ENCODE measurements at places on chromosomes 11 and 22.

DNA sequence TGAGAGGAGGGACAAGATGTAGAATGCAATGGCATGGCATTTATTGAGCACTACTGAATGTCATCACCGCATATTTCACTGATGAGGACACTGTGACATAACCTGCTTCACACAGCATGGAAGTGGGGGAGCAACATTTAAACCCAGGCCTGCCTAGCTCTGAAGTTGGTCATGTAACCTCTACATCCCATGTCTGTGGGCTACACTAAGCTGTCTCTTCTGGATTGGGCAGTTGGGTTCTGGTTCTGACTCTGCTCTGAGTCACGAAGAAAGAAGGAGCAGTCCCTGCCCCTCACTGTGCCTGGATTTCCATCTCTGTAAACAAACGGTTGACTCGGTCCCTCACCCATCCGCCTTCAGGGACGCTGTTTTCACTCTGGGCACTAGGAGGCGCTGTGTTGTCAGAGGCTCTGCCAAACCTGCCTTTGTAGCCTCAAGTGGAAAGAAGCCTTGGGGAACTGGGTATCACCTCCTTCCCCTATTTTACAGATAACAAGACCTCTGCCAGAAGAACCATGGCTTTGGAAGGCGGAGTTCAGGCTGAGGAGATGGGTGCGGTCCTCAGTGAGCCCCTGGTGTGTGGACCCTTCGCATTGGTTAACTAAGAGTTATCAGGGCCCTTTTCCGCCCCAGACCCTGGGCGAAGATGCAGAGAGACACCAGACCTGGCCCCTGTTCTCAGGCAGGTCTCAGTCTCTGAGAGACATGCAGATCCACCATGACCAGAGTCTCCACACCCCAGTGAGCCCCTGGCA is 12.7 kb upstream of the ARHGEF17 start:
- DNase-seq: peak; percentile 46

- no peak for DNase-seq
Measured at GRCh38 chr11:33273656-33274055, 16.5 kb downstream of the HIPK3 start.

- no peak for DNase-seq
Measured at GRCh38 chr11:66087148-66087908, 17.3 kb downstream of the PACS1 start.

DNA sequence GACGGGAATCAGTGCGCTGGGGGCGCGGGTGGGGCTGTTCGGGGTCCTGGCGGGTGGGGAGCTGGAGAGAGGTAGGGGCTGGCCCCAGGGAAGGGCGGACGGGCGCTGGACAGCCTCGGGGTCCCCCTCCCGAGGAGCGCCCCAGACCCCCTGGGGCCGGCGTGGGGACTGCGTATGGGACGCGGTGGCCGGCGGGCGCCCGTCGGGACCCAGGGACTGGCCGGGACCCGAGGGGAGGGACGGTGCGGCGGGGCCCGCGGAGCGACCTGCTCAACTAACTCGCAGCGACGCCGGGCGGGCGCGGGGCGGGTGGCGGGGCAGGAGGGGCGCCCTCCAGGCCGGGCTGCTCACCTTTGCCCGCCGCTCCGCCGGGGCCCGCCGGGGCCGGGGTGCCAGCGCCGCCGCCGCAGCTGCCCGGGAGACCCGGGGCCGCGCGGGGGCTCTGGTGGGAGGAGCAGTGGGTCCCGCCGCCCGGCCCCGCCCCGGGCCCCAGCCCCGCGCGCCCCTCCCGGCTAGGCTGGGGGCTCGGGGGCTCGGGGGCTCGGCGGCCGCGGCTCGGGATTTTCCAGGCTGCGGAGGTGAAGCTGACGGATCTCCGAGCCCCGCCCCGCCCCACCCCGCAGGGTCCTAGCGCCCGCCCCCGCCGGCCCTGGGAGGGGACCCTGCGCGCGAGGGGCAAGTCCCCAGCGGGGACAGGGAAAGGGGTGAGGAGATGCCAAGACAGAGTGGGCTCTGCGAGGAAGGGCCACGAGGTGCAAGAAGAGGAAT is 12.3 kb downstream of the STARD10 start:
- DNase-seq: peak; percentile 63

- no peak for DNase-seq
Measured at GRCh38 chr11:68835328-68835727, 6.4 kb downstream of the CPT1A start.

DNA sequence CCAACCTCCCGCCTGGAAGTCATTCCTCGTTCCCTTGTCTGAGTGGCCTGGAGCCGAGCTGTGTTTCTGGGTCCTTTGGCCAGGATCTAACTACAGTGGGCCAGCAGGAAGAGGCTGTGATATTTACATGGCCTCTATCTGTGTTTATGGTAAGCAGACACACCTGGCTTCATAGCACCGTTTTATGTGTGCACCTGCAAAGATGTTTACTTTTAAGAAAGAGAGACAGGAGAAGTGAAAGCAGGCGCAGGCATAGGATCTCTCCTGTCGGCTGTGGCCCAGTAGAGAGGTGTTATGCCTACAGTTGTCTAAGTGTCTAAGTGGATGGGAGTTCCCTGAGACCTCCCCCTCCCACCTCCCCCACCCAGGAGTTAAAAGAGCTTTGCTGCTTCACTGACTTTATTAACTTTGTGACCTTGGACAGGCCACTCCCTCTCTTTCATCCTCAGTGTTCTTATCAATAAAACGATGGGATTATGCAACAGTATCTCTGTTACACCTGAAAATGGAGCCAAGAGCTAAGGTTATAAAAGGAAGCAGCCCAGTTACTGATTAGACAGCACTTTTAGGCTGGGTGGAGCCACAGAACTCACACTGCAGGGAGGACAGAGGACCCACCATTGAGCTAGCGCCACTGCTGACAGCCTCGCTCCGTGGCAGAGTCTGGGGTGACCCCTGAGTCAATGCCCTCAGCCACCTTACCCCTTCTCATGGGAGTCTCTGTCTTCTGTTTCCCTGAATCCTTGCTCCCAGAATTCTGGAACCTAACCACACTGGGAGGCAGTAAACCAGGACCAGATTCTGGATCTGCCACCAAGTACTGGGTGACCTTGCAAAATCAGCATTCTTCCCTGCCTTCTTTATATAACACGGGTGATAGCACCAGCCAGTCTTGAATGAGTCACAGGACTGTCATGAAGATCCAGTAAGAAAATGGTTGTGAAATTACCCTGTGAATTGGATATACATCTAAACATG is 22.0 kb downstream of the ST14 start:
- no peak for DNase-seq

DNA sequence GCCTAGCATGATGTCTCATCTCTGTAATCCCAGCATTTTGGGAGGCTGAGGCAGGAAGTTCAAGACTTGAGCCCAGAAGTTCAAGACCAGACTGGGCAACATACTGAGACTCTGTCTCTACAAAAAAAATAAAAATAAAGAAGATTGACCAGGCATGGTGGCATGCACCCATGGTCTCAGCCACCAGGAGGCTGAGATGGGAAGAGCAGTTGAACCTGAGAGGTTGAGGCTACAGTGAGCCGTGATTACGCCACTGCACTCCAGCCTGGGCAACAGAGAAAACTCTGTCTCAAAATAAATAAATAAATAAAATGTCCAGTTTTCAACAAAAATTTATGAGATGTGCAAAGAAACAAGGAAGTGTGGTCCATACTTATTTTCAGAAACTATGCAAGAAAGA is 28.3 kb downstream of the EFCAB6 start:
- DNase-seq: no peak

DNA sequence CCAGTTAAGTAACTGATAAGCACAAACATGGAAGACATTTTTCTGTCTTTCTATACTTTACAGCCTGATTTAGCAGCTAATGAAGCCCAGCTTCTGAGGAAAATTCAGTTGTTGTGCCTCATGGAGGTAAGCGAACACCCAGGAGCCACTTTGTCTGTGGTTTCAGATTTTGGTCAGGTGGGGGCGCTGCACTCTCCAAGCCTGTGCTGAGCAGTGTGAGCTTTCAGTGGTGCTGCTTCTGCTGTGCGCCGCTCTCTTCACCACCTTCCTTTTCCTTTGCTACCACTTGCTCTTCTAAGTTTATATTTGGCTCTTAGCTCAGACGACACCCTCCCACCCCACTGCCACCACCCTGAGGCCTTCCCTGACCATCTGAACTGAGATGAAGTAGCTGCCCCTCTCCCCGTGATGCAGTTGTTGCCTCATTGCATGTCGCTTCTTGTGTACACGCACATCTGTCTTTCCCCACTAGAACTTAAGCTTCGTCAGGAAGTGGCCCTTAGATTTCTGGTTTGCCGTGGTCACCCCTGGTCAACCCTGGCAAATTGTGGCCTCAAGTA is 14.0 kb downstream of the PSMD13 start:
- no peak for DNase-seq

- DNase-seq: no peak
Measured at GRCh38 chr22:38108561-38109319, 1.7 kb downstream of the BAIAP2L2 start.

- no peak for DNase-seq
Measured at GRCh38 chr22:49392247-49392646, 435.4 kb downstream of the BRD1 start.

DNA sequence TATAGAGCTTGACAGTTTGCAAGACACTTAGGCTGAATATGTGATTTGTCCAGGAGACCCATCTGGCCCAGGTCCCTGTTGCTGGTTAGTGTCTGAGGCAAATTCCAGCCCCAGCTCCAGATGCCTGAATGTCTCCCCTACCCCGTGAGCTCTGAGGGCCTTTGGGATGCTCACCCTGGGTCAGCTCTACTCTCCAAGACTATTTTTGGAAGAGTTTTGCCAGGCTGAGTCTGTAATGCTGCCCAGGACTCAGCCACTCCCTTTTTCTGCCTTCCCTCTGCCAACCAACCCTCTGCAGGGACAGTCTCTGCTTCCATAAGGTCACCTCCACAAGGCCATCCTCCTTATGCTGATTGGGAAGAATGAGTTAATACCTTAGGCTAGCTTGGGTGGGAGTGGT is 66.3 kb downstream of the CABIN1 start:
- DNase-seq: no peak

DNA sequence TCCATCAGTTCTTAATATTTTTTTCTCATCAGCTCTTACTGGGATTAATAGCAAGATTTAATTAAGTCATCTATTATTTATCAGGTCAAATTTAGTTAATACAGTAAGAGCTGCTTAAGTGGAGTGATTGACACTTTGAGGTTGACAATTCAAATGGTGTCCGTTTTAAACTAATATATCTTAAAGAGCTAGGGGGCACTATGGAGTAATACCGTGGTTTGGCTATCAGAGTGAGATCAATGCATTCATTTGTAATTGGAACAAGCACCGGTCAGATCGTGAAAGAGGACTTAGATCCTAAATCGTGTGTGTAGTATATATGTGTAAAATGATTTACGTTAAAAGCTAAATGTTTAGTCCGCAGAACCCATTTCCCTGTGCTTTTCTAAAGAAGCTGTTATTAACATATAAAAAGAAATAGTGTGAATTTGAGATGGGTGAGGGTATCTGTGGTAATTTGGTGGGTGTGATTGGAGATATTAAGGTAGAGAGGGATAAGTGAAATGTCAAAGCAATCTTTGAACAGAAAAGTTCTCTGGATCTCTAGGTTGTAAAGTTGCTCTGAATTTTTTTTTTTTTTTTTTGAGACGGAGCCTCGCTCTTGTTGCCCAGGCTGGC is 2.3 kb downstream of the SIK2 start:
- no peak for DNase-seq

- DNase-seq: no peak
Measured at GRCh38 chr22:27892811-27893210, 26.2 kb downstream of the PITPNB start.

GRCh38 chr11:26063915-26064314 is 268.0 kb upstream of the ANO3 start:
- no peak for DNase-seq

GRCh38 chr22:50550395-50550794 is 4.7 kb downstream of the KLHDC7B start:
- no peak for DNase-seq

GRCh38 chr22:42229455-42230149 is 40.9 kb downstream of the TCF20 start:
- peak; percentile 47 for DNase-seq

DNA sequence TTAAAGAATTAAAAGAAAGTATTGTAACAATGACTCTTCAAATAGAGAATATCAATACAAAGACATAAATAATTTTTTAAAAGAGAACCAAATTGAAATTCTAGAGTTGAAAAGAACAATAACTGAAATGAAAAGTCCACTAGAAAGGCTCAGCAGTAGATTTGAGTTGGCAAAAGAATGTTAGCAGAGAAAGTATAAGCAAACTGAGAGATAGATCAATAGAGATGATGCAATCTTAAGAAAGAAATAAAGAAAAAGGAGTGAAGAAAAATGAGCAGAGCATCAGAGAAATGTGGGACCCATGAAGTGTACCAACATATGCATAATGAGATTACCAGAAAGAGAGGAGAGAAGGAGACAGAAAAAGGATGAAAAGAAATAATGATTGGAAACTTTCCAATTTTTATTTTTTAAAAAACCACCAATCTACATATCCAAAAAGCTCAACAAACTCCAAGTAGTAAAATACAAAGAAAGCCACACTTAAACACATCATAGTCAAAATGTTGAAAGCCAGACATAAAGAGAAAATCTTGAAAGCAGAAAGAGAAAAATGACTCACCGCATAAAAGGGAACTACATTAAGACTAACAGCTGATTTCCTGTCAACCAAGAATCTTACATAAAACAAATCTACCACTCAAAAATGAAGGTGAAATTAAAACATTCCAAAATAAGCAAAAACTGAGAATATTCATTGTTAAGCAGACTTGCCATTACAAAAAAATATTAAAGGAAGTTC is 20.9 kb downstream of the NCF4 start:
- no peak for DNase-seq

DNA sequence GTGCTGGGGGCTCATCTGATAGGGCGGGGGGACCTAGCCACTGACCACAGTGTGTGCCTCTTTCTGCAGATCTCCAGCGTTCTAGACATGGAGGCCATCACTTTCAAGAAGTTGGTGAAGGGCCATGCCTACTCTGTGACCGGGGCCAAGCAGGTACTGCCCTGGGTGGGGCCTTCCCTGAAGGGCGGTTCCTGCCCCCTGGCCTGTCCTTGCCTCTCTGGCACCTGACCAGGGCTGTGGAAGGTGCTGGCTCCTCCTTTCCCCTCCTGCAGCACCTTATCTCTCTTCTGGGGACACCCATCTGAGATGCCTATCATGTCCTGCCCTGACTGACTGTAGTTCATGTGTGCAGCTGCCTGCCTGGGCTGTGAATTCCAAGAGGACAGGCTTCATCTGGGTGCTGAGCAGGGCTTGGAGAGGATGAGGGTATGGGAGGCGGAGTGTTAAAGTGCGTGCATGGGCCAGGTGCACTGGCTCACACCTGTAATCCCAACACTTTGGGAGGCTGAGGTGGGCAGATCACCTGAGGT is 5.5 kb downstream of the CAPN1 start:
- DNase-seq: no peak

DNA sequence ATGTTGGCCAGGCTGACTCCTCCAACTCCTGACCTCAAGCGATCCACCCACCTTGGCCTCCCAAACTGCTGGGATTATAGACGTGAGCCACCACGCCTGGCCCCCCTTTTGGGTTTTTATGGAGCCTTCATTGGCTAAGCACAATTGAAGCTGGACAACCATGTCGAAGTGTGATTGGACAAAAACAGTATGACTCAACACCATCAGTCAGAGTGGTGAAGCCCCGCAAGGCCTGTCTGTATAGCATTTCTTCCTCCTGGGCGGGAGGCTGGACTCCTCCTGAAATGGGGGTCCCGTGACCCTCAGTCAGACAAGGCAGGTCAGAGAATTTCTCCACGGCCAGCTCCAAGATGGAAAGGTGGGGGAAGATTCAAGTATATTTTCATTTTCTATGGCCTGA is 3.1 kb upstream of the PARVB start:
- no peak for DNase-seq
